Activated CD4-positive, alpha-beta memory T cell treated with anti-CD3 and anti-CD28 coated beads for 36 hours (primary cell): ENCODE measurements at places on chromosomes 16 and 17. TPM values are rescaled to one million over a fixed set of nuclear protein-coding genes. Genes with fewer than 3 reads are reported as not detected.

- DNase-seq: no peak
Measured at GRCh38 chr16:28893291-28893690, 15.0 kb downstream of the ATP2A1 start.

DNA sequence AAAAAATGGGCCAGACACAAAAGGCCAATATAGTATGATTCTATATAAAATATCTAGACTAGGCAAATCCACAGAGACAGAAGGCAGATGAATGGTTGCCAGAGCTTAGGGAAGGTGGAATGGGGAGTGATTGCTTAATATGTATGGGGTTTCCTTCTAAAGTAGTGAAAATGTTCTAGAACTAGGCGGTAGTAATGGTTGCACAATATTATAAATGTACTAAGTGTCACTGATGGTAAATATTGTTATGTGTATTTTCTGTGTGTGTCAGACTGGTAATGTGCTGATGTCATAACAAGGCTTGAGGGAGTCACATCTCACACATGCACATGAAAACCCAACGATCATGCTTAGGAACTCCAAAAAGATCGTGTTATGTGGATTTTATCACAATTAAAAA, 106.9 kb upstream of the SIAH1 start:
- DNase-seq: no peak

DNA sequence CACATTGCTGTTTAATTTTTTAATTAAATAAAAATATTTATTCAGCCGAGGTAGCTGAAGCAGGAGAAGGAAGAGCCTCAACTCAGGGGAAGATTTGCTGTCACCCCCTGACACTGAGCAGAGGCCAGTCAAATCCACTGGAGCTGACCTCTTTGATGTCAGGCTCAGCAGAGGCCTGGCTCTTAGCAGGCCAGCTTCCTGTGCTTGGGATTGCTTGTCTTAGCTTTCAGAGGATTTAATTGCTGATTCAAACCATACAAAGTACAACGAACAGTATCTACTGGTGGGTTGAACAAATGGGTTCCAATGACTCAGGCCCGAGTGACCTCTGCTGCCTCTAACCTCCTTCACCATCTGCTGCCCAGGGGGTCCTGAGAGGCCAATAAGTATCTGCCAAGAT, 417.0 kb upstream of the HSBP1 start:
- no peak for DNase-seq

GRCh38 chr16:4968879-4969483, 10.9 kb downstream of the SEC14L5 start:
- no peak for DNase-seq

DNA sequence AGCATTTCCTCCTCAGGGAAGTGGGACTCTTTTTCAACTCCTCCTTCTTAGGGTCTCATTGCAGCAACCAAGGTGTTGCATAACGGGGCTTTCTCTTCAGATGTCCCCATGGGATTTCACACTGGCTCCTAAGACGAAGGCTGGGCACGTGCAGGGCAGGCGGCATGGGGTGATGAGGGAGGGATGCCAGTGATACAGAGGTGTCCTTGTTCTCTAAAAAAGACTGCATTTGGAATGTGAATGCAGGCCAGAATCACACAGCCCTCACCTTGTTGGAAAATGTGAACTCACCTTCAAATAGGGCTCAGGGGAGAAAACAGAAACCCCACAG, 105.6 kb downstream of the XYLT1 start:
- DNase-seq: no peak

DNA sequence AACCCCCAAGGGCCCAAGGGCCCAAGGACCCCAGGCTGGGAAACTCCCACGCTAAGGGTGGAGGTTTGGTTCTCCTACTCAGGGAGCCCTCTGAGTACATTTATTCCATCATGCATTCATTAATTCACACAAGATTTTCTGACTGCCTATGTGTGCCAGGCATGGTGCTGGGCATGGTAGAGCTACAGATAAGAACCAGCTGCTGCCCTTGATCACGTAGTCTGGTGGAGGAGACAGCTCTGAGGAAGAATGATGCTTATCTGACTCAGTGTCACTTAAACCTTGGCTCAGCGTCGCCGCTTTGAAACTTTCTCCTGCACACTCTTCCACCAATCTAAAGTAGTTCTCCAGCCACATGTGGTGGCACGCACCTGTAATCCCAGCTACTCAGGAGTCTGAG, 3.6 kb upstream of the ARL4D start:
- no peak for DNase-seq

DNA sequence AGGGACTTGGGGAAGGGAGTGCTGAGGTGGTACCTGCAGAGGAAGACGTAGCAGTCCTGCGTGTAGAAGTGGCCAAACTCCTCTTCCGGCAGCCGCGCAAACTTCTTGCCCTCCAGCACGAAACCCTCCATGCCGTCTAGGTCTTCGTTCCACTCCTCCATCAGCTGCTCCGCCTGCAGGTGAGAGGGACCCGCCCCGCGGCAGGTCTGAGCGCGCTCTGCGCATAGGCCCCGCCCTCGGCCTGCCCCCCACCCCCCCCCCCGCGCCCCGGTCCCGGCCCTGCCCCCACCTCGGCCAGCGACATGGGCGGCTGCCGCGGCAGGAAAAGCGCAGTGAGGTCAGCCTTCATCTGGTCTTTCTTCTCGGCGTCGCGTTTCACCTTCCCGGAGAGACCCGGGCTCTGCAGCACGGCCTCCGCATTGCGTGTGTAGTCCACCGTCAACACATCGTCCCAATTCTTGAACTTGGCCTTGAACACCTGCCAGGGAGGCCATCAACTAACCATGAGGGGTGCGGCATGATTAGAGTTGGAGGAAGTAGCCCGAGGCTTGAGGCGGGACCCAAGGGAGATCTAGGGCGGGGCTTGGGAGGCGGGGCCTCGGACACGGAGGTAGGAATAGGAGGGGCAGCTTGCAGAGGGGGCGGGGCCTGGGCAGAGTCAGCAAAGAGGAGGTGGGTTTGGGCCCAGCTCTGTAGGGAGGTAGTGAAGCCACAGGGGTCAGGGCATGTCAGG, 11.5 kb downstream of the FLII start:
- peak; percentile 58 for DNase-seq

DNA sequence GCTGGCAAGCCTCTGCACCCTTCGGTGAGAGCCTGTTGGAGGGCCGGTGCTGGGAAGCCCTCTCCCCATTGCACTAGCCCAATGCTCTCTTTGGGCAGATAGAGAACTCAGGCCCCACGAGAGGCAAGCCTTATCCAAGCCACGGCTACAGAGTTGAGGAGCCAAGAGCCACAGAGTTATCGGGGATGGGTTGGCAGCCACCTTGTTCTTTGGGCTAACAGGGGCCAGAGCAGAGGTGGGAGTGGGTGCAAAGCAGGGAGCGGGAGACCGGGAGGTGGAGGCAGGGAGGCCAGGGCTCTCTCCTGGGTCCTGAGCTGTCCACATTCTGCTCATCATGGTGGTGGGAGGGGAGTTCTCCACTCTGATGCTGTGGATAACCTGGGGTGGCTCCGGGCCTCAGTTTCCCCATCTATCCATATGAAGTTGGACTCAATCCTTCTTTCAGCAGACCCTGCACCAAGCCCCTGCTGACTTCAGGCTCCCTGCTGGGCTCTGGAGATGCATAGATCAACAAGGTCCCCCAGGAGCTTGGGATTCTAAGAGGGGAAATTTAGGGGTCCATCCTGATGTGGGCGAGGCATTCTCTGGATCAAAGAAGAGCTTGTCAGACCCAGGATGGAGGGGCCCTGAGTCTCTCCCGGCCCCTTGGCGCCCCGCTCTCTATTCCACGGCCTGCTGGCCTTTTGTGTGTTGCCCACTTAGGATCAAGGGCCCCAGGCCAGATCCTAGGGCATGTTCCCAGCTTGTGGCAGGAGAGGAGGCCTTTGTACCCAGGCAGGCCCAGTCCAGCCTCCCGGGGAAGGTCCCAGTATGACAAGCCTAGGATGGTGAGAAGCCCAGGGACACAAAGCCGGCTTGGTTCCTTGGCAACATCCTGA, 557 bp upstream of the CX3CL1 start:
- no peak for DNase-seq

- DNase-seq: no peak
Measured at GRCh38 chr17:44206825-44207155, 7.1 kb upstream of the ATXN7L3 start.

DNA sequence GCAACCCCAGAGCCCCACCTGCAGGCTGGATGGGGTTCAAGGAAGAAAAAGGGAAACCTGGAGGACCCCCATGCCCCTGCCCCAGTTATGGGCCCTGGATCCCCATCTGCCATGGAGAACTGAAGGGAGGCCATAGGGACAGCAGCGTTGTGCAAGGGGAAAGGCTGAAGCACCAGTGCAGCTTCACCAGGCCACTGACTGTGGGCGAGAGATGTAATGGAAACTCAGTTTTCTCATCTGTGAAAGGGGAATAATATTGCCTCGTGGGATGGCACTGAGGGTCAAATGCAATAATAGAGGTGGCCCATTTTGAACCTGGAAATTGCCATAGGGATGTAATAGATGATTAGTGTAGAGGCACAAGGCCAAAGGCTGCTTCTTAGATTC, 9.9 kb upstream of the TSPOAP1 start:
- DNase-seq: no peak

- no peak for DNase-seq
Measured at GRCh38 chr16:55489119-55489955, 10.3 kb downstream of the MMP2 start.

DNA sequence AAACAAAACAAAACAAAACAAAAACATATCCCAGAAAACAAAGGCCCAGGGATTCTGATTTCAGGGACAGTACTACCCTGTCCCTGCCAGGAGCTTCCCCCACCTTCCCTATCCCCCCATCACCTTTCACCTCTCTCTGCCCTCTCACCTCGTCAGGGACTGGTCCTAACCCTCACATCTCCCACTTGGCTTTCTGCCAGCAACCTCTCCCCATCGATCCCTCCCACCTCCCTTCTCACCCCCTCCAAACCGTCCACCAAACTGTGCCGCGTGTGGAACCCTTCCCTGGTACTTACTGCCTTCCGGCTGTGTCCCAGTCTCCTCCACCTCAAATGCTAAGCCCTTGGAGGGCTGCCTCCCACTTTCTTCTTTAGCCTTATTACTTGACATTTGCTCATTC, 36.4 kb downstream of the TMEM186 start:
- DNase-seq: no peak

DNA sequence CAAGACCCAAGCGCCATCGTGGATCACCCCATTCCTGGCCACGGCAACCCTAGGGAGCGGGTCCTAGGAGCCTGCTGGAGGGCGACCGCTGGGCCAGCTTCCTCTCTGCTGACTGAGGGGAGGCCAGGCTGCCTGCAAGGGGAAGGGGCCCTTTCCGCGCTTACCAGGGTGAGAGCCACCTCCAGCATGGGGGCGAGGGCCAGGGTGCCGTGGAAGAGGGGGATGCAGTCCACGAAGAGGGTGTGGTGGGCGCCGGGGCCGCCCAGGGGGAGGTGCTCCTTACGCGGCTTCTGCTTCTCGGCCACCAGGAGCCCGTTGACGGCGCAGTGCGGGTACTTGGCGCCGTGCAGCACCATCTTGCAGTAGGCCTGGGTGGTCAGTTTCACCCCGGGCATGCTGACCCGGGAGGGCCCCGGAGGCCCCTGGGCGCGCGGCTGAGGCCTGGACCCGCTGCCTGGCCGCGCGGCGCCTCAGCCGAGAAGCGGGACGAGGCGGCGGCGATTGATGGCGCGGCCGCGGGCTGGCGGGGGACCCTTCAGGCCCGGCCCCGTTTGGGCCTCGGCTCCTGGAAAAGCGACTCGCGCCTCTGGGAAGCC, 345 bp downstream of the EMC8 start:
- peak; percentile 45 for DNase-seq

GRCh38 chr17:44655983-44656710, at the start of gene MEIOC:
Gene MEIOC, plus strand, starts transcription at chr17:44656468. Its CDS starts 146 bp downstream, at chr17:44656614.
- peak; percentile 53 for DNase-seq

DNA sequence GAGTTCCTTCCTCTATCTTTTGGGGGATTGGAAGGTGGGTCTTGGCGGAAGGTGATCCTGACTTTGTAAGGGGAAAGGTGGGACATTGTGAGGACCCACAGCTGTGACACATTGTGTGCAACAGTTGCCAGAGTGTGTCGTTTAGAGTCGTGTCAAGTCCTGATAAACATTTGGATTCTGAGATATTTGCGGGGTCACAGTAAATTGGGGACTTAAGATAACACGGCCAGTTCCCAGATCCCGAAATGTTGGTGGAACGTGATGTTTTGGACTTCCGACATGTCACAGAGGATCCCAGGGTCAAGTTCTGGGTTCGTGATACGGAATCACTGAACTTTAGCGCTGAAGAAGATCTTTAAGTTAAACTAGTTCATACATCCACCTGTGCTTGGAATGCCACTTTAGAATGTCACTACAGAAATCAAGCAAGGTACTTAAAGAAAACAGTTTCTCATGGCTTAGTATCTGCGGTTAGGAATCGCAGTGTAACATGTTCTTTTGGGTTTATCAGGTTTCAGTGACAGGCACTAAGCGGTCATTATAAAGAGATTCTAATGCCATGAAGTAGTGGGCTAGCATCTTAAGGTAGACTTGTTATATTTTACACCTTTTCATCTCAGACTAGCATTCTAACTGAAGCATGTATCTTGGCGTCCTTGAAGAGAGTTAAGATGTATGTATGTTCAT, 815 bp downstream of the ATAD5 start:
- no peak for DNase-seq

DNA sequence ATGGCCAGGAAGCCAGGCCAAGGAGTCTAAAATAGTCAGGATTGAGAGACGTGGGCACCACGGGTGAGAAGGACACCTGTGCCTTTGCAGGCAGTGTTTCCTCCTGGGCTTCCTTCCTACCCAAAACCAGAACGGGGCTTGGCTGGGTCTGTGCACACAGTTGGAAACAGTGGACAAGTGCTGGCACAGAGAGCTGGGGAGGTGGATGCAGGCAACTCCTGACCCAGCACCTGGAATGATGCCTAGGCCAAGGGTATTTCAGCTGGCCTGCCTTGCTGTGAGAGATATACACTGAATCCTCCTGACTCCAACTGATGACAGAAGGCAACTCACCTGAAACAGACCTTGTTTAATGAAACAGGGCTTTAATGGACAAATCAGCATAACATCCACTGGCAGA, 186.2 kb downstream of the SLC39A11 start:
- DNase-seq: no peak

DNA sequence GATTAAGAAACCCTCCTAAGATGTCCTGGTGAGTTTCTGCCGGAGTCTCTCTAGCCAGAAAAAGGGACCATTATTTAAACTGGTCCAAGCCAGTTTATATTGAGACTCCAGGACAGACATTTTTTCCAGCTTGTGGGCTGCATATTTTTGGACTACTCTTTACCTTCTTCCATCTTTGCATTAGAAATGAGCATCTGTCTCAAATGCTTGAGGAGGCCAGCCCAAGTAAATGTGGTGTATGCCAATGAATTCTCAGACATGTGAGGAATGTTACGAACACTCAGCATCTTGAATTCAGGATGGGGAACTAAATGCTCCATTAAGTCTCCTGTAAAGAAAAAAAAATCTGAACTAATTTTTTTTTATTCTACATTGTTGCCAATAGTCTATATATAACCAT, 18.4 kb downstream of the TUBD1 start:
- no peak for DNase-seq

GRCh38 chr16:2223942-2224486, 623 bp downstream of the E4F1 start:
- peak; percentile 48 for DNase-seq

GRCh38 chr17:79607940-79608623, 2.8 kb downstream of the RBFOX3 start:
- peak; percentile 31 for DNase-seq

GRCh38 chr16:22400900-22401299, 26.5 kb upstream of the CDR2 start:
- no peak for DNase-seq

- peak; percentile 30 for DNase-seq
Measured at GRCh38 chr17:37607637-37608331, 1.4 kb downstream of the SYNRG start.

PTX4 gene
- not detected for total RNA-seq

TMEM235 gene
- total RNA-seq: not detected

NEUROD2 gene
- total RNA-seq: not detected

PRSS36 gene
- not detected for total RNA-seq

MEOX1 gene
- total RNA-seq: 0.34 TPM

OTOP3 gene
- not detected for total RNA-seq

OR3A3 gene
- not detected for total RNA-seq

ABCC6 gene
- not detected for total RNA-seq

DLX4 gene
- 0.52 TPM for total RNA-seq
